Right forelimb (tissue), 1 donor: ENCODE measurements at places on chromosomes 16 and 17.

DNA sequence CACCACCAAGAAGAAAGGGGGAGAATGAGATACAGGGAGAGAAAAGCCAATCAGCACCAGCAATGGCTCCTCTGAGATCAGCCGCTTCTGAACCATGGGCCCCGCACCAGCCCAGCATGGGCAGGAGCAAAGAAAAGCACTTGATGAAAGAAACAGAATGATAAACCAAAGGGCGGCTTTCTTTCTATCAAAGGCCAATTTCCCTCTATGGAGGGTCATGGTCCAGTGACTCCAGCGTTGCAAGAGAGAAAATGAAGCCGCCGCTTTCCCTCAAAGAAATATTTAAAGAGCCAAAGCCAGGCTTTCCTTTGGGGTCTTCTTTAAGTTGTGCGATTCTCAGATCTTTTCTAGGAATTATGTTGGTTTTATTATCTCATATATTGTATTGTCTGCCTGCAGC, 84.8 kb upstream of the CACNG5 start:
- DNase-seq = no peak

GRCh38 chr17:49460401-49460800, 34.7 kb upstream of the NGFR start:
- no peak for DNase-seq

DNA sequence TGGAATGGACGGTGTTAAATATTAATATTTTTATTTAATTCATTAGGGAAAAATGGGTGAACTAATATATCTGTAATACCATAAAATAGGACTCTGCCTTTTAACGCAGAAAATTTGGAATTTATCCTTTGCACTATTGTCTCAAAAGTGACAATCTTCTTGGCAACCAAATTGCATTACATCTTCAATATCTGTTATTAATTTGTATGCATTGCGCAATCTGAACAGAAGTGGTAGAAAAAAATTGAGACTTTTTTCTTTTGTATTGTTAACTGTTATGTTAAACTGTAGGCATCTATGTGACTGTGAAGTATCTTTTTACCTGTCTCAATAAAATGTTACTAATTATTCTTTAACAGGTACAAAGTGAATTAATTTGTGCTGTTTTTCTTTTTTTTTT, 55.6 kb downstream of the PPM1E start:
- DNase-seq = no peak

- no peak for DNase-seq
Observed at GRCh38 chr17:82175201-82175600, 37.4 kb downstream of the CCDC57 start.

DNA sequence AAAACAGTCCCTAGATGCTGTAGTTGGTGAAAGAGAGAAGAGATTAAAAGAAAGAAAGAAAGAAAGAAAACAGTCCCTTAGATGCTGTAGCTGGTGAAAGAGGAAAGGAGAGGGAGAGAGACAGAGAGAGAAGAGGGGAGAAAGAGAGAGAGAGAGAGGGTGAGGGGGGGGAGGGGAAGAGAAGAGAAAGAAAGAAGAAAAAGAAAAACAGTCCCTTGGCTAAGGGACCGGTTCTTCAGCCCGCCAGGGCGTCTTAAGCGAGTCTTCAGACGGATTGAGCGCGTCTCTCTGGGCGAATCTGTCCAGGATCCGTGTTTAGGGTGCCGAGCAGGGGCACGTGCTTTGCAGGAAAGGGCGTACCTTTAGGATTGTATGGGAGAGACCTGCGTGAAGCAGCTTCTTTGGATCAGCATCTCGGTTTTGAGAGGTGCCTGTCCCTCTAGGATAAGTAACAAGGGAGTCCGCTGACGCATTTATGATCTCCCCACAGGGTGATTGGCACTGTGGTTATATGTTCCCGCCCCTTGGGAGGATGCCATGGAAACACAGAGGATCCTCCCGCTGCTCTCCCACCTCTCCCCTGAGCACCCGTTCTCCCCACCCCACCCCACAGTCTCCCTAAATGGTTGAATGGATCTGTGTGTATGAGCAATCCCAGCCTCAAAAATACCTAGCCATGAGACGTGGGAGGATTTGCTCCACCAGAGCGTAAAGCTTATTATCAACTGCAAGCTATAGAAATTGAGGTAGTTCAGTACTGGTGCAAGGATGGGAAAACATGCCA, 16.7 kb downstream of the GNGT2 start:
- DNase-seq = peak; percentile 51

GRCh38 chr17:28370035-28370743, at the start of gene VTN:
VTN (minus strand) TSS chr17:28370307; CDS start chr17:28370203, 104 bp downstream.
- DNase-seq = no peak

DNA sequence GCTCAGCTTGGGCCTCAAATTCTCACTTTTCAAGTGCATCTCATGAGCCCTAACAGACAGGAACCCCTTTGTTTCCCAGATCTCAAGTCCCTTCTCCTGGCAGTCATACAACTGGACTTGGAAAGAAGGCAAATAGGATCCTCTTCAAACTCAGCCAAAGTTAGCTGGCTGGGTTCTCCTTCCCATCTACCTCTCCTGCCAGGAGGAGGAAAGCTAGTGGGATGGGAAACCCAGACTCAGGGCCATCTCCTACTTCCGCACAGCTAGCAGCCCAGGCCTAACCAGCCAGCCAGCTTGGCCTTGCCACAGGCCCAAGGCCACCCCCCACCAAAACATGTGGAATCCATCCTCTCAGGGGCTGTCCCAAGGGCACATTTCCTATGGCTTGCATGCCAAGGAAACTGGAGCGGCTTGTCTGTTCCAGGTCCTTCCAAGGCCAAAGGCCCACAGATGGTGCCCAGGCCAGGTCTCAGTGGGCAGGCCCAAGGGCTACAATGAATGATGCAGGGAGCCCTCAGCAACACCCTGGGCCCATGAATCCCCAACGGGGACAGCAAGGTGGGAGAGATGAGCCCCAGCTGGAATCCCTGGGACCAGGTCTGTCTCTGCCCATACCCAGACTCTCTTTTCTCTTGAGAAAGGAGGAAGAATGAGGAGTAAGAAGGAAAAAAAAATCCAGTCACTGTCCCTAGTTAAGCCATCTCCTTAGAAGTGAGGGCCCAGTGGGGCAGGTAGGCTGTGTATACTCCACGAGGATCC, 1.7 kb downstream of the SMARCD2 start:
- no peak for DNase-seq

DNA sequence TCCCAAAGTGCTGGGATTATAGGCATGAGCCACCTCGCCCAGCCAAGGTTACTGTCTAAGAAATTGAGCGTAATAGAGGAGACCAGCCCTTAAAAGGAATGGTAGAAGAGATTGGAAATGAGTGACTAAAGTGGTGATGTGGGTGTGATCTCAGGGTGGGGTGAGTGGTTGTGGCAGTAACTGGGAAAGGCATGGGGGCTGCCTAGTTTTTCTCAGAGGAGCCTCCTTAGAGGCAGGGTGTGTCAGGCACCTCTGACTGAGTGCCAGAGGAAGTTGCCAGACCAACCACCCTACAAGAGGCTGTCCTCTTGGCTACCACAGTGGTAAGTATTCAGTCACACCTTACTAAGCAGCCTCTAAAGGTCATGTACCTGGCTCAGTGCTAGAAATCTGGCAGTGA, 8.9 kb downstream of the DUS2 start:
- DNase-seq = no peak

- no peak for DNase-seq
Observed at GRCh38 chr17:74532115-74532514, 840 bp upstream of the CD300LB start.

- no peak for DNase-seq
Observed at GRCh38 chr17:68908045-68908444, 47.1 kb downstream of the ABCA8 start.
